ENCODE measurements at places on chromosomes 7 and 10. TPM values are rescaled to one million over a fixed set of nuclear protein-coding genes. Genes with fewer than 3 reads are reported as not detected.
A peak's percentile ranks its signal among the peaks of the same experiment; 100 is the strongest.

DNA sequence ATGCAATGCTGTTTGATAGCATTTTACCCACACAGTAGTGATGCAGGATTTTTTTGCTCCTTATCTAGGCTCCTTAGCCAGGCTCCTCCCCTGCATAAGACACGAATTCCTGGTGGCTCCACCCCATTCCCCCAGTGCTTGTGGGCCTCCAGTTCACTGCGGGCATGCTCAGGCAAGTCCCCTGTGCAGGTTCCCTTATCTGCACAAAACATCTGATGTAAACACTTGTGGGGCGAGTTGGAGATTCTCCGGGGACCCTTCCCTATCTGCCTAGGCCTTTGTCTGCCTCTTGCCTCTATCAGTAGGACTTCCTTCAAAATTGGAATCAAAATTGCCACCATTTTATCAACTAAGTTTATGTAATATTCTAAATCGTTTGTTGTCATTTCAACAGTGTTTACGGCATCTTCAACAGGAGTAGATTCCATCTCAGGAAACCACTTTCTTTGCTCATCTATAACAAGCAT is 5.4 kb upstream of the STK17A start:
- no peak for DNase-seq

PODXL gene
- 91.8 TPM for polyA plus RNA-seq

GRCh38 chr10:29610876-29611647 is 23.7 kb downstream of the SVIL start:
- no peak for DNase-seq

DNA sequence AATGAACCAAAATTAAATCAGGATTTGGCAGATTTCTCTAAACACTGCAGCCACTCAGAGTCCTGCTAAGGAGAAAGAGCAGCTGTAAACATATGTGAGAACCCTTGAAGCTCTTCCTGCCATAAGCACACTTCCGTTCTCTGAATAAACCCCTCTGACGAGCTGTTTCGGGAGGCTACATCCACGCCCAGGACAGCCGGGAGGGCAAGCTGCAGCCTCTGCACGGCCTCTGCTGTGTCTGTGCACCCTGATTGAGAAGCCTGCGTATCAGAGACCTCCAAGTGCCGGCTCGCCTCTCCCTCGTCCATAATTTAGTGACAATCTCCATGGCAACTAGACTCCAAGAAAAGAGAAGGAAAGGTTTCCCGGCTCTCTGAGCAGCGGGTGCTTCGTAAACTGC is 114.4 kb downstream of the PTPRN2 start:
- peak; percentile 23 for DNase-seq

DNA sequence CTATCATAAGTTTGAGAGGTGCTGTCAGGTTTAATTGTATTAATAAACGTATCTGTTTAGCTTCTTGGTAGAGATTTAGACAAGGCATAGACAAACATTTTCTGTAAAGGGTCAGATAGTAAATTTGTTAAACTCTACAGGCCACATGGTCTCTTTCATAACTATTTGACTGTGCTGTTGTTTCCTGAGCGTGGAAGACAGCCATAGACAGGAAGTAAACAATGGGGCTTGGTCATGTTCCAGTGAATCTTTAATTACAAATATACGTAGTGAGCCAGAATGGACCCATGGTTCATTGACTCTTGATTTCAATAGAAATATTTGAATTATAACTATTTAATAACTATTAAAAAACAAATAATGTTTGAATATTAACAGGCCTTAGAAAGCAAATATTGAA is 451.1 kb downstream of the SH2D4B start:
- DNase-seq, result no peak

- DNase-seq, result peak; percentile 8
Measured at GRCh38 chr7:121873289-121874194, 581 bp downstream of the PTPRZ1 start.

NXPH1 gene
- not detected for polyA plus RNA-seq

GRCh38 chr7:17709599-17709998 is 230.7 kb downstream of the SNX13 start:
- DNase-seq, result no peak

CDC14C gene
- polyA plus RNA-seq, result not detected

DNA sequence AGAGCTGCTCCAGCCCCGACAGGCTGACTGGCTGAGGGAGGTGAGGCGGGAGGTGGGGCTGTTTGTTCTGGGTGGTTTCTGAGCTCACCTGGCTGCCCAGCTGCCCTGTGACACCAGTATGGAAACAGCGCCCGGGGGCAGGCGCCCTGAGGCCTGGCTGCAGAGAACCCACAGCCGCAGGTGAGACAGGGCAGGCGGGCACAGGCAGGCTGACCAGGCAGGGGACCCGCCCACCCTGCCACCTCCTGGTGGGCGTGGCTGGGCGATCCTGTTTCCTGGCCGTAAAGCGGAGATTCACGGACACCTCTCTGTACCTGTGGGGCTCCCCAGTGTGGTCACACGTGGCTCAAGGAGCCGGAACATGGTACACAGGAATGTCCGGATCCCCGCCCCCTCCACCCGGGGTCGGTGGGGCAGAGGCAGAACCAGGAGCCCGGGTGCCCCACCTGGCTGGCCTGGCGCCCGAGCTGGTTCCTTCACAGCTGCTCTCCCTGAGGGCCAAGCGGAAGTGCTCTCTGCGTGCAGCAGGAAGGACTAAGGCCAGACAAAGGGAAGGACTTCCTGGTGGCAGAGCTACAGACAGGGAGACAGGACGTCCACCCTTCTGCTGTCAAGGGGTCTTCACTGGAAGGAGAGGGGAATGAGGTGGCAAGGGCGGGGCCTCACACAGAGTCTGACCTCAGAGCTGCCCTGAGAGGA is 3.9 kb downstream of the MICALL2 start:
- no peak for DNase-seq

DNA sequence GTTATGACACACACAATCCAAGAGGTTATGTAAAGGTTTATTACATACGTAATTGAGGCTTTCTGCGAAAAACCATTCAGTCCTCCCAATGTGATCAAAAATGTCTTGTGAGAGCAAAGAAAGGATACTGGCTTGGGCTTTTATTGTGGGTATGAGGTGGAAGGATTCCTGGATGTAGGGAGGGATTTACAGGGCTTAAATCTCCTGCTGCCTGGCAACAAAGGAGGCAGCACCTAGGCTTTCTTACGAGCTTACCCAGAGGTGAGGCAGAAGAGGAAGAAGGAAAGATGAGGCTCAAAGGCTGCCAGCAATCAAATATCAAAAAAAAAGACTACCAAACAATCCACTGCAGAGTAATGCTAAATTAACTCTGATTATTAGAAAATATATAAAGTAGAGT is 1149.5 kb upstream of the POT1 start:
- DNase-seq, result no peak

- DNase-seq, result no peak
Measured at GRCh38 chr7:80505900-80506500, 5.9 kb downstream of the GNAT3 start.

PGAM1 gene
- polyA plus RNA-seq, result 80.4 TPM

DNA sequence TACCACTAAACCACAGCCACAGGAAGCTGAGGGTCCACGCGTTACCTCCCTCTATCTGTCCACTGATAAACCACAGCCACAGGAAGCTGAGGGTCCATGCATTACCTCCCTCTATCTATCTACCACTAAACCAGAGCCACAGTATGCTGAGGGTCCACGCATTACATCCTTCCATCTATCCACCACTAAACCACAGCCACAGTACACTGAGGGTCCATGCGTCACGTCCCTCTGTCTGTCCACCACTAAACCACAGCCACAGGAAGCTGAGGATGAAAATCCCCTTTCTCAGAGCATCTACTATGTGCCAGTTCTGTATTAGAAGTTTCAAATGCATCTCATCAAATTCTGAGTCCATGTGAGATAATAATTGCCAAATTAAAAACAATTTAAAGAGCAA is 589.3 kb downstream of the DNAJB6 start:
- DNase-seq, result no peak

CTNNA3 gene
- 7.5 TPM for polyA plus RNA-seq

DNA sequence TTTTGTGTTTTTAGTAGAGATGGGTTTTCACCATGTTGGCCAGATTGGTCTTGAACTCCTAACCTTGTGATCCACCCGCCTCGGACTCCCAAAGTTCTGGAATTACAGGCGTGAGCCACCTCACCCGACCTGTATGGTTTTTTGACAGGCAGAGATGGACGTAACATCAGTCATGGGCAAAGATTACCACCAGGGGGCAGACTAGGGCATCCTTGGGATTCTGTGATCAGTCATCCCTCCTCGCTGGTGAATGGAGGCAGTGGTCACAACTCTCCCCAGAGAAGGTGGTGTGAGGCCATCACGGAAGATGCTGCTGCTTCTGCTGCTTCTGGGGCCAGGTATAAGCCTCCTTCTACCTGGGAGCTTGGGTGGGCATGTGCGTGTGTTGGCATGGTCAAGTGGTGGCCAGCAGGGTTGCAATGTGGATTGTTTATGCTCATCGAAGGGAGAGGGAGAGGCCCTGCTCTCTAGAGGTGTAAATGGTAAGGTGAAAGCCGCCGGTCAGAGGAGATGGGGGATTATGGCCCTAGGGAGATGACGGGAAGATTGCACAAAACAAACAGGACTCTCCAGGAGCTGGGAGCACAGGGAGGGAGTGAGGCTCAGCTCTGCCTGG is 122.7 kb upstream of the PRSS1 start:
- no peak for DNase-seq

DNA sequence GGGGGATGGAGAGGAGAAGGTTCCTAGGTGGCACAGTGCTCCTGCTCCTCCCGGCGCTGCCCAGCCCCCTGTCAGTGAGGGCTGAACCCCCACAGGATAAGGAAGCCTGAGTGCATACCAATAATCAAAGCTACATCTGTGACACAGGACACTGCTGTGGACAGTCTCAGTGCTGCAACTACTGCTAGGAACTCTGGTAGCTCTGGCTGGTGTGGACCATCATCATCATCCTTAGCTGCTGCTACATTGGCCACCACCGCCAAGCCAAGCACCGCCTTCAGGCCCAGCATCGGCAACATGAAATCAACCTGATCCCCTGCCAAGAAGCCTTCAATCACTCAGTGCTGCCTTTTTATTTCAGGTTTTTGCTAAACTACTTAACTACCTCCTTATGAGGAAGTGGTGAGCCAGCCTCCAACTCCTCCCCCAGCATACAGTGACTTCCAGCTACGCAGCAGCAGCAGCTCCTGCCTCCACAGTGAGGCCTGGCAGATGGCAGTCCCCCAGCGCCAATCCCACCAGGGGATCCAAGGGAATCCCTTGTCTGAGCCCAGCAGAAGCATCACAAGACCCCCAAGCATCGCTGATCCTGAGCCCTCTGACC is 32.1 kb upstream of the SLC26A4 start:
- DNase-seq, result no peak

- DNase-seq, result no peak
Measured at GRCh38 chr10:30125496-30125895, 66.1 kb upstream of the JCAD start.

DNA sequence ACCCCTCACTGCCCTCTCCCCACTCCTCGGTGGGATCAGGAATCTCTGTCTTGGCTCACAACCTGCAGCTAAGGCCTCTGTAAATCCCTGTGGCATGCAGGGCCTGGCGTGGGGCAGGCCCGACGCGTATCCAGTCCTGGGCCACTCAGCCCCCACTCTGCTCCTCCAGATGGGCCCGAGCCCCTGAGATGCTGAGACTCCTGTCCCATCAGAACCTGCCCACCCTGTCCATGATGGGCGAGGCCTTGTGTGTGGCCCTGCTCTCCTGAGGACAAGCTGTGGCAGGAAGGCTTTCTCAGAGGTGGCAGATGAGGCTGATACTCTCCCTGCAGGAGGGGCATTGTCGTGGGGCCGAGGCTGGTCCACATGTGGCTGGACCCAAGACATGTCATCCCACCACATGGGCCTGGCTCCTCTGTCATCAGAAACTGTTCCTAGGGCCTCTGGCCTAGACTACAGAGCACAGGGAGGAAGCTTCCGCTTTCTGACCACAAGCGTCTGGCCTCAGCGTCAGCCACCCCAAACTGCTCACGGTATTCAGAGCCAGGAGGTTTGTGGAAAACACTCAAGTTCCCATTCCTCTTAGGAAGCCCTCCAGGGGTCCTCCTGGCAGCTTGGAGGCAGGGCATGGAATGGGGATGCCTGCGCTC is 6.0 kb downstream of the ALOX5 start:
- DNase-seq, result peak; percentile 16

INTS1 gene
- polyA plus RNA-seq, result 55.6 TPM

GRCh38 chr10:50634479-50634878 is 10.7 kb upstream of the SGMS1 start:
- DNase-seq, result no peak

DNA sequence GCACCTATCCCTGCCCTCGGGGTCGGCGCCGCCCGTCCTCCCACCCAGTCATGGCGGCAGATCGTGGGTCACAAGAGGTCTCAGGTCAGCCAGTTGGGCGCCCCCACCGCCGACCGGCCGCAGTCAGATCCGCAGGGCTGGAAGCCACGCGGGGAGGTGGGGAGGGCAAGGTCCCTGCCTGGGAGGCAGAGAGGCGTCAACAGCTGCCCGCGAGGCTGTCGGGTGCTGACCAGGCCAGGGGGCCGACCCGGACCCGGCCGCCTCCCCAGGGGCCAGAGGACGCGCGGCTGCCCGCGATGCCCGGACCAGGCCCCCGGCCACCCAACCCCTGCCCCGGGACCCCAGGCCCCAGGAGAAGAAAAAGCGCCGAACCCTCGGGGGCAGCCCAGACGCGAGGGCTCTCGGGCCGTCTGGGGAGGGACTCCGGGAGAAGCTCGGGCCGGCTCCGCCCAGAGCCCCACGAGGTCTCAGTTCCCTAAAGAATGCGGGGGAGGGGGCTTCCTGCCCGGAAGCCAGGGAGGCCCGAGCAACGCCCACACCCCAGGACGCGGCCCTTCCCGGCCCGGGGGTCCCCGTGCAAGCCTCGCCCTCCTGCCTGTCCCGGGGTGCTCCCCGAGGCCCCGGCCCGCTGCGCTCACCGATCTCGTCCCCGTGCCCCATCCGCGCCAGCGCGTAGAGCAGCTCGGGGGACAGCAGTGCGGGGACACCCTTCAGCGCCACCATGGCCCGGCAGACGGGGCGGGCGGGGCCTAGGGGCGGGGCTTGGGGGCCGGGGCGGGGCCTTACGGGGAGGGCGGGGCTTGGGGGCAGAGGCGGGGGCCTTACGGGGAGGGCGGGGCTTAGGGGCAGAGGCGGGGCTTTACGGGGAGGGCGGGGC is at the start of gene FUOM:
TSS of gene FUOM (minus strand) at position 735 of the 877 bp plus-strand sequence. CDS start at position 723, 12 bp downstream.
- peak; percentile 37 for DNase-seq

GRCh38 chr7:128740996-128741395 is 1.8 kb downstream of the CALU start:
- no peak for DNase-seq

SPAM1 gene
- polyA plus RNA-seq, result not detected

All from hindlimb muscle (tissue), 1 donor.